ENCODE measurements at places on chromosomes 3 and 15.

GRCh38 chr3:18190646-18191045 lies 234.5 kb downstream of the SATB1 start:
- DNase-seq, result no peak

DNA sequence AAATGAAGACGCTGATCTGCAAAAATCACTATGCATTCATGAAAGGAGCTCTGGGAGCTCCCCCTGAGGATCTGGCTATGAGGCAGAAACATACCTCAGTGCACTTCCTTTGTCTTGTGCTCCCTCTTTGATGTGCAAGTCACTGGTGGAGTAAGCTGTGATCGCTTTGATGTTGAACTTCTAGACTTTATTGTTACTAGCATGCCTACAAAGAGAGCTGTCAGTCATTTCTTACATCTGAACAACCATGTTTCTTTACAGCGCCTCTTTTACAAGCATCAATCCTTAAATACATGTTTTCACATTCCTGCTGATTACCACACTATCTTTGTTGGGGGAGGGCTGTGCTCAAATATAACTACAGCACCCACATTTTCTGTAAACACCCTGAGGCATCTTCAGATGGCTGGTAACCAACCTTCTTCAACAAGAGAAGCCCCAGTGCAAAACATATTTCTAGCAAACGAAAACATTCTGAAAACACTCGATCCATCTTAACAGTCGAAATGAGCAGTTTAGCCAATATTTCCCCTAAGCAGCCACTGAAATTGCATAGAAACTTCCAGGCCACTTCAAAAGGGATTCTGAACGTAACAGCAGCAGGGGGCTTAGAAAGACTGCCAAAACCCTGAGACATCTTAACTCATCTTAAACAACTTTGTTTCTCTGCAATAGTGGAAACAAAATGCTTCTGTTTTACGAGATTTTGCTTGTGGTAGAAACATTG lies 101.9 kb upstream of the ICE2 start:
- no peak for DNase-seq

GRCh38 chr3:183698318-183698751 lies 738 bp downstream of the YEATS2 start:
- DNase-seq, result peak; percentile 61

DNA sequence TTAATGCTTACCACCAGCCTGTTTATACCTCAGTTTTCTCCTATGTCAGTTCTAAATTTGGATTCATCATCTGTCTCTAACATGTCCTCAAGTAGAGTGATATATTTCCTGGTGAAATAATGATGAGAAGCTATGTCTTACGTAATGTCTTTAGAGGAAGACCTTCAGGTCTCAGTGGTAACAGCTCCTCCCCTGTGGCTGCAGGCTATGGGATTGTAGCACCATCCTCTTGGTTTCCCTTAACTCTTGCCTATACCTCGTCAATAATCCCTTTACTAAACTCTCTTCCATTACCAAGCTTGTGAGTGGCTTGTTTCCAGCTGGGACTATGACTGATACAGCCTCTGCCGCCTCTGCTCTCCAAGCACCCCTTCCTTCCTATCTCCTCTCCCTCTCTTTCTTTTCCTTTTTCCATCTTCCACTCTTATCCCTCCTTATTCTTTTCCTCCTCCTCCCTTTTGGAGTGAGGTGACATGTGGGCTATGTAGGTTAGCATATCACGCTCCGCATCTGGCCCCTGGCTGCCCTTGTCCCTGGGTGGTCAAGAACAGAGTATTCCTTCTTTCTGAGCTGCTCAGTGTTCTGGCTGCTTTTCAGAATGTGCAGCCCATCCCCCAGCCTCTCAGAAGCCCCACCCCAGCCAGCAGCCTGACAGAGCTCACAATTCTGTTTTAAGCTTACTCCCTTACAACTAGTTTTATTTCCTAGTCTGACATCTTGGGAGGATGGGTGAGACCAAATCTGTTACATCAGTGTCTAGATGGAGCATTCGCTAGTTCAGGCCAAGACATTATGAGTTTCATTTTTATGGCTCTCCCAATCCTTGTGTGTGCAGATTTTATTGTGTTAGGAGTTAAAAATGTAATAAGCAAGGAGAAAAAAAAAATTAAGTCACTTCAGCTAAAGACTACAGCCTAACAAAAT lies 75.0 kb upstream of the RNU6-1 start:
- DNase-seq, result no peak

DNA sequence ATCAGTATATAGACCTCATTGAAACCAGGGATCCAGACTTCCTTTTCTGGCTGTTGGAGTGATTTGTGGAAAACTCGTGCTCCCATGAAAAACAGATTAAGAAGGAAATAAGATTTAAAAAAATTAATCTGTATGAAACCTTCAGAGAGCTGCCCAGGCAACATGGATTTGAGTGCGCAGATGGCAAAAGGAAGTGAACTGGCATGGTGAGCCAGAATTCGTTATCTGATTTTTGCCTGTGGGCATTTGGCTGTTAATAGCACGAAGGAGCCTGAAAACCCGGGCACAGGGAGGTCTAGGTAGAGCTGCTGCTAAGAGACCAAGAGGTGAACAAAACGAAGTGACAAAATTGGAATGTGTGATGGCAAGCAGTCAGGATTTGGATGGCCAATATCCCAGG lies 19.1 kb upstream of the SPINK8 start:
- no peak for DNase-seq

- DNase-seq, result peak; percentile 88
These were observed 10.9 kb downstream of the TM2D3 start for GRCh38 chr15:101641129-101641764.

- DNase-seq, result no peak
These were observed 129.5 kb upstream of the BHLHE40 start for GRCh38 chr3:4849739-4850138.

GRCh38 chr3:185935465-185936272 lies 2.1 kb downstream of the TRA2B start:
- DNase-seq, result peak; percentile 52

DNA sequence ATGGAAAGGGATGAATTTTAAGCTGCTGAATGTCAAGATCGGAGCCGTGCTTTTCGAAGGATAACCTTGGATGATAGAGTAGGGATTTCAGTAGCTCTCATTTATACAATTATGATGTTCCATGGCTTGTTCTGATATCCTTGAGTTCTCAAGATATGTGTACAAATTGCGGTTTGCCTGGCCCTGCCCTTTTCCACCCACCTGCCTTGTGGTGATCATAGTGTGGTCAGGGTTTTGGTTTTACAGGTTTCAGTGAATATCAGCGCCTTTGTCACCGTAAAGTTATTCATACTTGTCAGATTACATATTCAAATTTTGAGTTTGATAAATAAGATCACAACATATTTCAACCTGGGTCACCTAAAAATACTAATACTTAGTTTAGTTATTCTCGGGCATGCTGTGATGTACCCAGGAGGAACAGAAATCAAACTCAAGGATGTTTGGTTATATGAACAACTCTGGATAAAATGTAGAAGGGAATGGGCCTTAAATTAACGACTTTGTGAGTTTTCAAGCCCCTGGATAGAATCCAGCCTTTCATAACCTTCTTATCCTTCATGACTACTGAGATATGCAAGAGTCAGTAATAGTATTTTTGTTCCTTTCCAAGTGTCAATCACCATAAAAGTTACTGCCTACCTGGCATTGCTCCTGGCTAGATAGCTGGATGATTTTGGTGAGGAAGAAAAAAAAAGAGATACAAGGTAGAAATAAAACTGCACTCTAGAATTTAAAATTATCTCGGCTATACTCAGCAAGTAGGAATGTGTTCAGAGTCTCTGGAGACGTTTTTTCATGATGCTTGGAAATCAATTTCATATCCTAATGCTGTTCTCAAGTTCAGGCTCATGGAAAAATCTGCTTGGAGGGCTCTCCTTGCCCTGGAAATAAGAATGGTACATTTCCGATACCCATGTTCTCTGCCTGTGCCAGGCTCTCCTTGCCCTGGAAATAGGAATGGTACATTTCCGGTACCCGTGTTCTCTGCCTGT lies 209.2 kb upstream of the TPRG1 start:
- DNase-seq, result no peak

- peak; percentile 80 for DNase-seq
These were observed 59.5 kb upstream of the CTSH start for GRCh38 chr15:79004336-79004735.

DNA sequence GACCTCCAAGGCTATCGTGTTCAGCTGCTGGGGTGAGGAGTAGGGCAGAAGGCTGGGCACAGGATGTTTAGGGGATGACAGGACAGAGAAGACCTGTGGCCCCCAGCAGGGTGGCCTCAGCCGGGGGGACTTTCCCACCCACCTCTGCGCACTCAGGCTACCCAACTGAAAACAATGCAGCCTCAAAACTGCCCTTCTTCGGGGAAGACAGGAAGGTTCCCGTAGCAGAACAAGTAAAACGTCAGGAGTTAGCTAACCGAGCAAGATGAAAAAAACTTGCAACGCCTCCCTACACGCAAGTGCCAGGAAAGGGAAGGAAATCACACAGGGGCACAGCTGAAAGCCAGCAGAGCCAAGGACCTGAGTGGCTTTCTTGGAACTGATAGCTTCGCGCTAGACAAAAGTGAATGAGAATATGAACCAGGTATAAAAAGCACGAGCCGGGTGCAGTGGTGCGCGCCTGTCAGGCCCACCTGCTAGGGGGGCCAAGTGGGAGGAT lies 38.4 kb upstream of the FURIN start:
- peak; percentile 81 for DNase-seq

- DNase-seq, result no peak
These were observed 85.3 kb downstream of the MEIS2 start for GRCh38 chr15:37015035-37015434.

DNA sequence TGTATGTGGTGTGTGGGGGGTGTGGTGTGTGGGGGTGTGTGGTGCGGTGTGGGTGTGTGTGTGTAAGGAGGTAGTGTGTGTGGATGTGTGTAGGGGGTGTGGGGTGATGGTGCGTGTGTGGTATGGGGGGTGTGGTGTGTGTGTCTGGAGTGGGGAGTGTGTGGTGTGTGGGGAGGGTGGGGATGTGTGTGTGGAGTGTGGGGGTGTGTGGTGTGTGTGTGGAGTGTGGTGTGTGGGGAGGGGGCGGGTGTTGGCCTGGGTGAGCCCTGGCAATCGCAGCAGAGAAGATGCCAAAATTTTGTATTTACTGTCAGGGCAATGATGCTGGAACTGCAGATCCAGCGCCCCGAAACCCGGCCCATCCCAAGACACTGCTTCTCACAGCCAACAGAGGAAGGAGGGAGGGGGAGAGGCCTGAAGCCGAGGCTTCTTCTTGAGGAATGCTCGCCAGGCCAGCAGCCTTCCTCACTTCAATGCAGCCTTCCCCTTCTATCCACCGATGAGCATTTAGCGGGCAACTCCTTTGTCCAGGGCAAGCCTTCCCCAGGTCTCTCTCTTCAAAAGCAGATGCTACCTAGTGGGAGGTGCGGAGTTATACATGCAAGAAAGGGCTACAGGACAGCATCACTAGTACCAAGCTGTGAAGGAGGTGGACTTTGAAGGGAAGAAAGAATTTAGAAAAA lies 11.9 kb upstream of the SRP14 start:
- DNase-seq, result peak; percentile 33

DNA sequence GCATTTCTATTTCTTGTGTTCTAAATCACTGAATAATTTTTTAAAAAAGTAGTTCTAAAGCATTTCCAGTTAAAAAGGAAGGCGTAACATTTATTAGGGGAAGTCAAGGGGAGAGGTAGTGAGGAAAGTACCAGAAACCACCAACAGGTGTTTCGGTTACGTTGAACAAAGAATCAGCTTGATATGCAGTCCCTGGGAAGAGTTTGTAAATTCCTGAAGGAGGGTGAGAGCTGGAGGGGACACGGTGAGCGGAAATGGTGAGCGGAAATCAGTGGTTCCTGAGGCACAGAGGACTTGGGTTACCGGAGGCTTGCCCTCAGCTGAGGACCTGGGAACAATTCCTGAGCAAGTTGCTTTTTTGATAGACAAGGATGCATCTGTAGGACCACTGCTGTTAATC lies 17.8 kb downstream of the MAP2K1 start:
- no peak for DNase-seq

- DNase-seq, result no peak
These were observed 12.4 kb downstream of the LAMP3 start for GRCh38 chr3:183149915-183150750.

DNA sequence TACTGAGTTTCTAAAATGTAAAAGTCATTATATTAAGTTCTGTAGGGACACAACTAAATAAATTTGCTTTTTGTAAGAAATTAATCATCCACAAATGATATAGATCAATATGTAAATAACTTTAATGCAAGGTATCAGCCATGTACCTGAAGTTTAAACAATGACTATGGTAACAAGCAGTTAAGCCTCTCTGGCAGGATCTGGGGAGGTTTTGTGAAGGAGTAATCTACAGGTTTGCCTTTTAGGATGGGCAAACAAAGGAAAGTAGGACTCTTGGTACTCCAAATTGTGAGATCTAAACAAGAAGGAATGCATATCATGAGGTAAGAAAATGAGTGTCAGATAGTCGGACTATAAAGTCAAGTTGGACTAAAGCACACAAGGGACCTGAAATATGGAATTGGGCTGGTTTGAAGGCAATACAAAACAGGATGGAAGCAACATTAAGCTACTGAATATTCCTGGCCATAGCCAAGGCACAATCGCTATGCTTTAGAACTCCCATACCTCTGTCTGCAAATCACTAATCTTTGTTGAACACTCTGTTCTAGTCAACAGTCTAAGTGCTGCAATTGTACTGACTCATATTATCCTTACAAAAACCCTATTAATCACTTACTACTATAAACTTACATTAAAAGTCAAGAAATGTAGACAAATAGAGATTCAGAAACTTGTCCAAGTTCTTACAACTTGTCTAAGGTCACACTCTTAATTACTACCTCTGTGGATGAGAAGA lies 412.8 kb downstream of the DIPK2A start:
- DNase-seq, result no peak

- no peak for DNase-seq
These were observed 56.2 kb upstream of the DLG1 start for GRCh38 chr3:197354568-197355001.

Measured in hematopoietic multipotent progenitor cell treated with erythropoietin and hydrocortisone succinate and interleukin-3 and kit ligand, for 4 days (in vitro differentiated cells).